Posterior vena cava (tissue), 2 donors: ENCODE measurements at places on chromosomes 6 and 20. TPM values are rescaled to one million over a fixed set of nuclear protein-coding genes. Genes with fewer than 3 reads are reported as not detected.

The FOXC1 gene
- total RNA-seq: 33.5 TPM

The TRDN gene
- total RNA-seq: 5.4 TPM

The ETV7 gene
- total RNA-seq: 0.57 TPM

The MYB gene
- total RNA-seq: 0.23 TPM

The SEL1L2 gene
- total RNA-seq: 16.1 TPM

- DNase-seq: no peak
These were observed 14.4 kb downstream of the DACT2 start for GRCh38 chr6:168305096-168305749.

- DNase-seq: no peak
These were observed 8.8 kb upstream of the CD93 start for GRCh38 chr20:23094927-23095326.

DNA sequence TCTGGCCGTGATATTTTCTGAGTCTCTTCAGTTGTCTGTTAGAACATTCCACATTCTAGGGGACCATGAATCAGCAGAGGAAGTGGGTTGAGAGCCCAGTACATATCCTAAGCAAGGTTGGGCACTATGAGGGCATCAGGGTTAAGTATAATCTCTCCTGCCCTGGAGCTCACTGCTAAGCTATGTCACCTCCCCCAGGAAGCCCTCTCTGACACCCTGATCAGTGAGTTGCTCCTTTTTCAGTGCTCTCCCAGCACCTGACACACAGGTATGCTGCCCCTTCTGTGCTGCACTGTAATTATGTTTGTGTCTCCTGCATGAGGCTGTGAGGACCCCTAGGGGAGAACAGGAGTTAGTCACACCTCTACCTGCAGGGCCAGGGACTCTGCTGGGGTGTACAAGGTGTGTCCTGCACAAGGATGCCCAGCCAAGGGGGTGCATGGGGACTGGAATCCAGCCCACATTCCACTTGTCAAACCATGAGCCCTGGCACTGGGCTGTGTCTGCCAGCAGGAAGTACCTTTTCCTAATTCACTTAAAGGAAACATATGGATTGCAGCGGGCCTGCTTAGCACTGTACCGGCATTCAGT, 3.9 kb downstream of the RAB44 start:
- DNase-seq: no peak

DNA sequence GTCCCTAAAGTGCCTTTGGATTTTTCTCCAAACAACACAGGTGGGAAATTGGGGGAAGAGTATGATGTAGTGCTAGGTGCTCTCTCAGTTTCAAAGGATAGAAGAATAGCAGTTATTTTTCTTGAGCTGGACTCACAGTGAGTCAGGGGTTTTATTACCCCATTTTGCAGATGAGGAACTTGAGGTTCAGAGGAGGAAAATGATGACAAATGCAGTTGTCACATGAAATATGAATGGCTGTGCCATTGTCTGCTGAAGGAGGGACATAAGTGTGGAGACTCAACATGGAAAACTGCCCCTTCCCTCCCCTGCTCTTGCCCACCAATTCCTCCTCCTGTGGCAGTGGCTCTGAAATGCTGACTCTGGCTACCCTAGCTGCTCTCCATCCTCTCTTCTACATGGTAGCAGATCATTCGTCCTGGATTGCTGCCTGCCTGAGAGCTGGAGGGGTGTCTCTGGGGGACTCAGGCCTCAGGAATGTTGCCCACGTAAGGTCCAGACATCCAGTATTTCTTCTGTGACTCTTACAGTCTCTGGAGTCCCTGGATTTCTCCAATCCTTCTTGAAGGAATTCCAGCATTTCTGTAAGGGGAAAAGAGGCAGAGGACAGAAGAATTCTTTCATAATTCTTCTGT, 37.6 kb upstream of the EPB41L1 start:
- no peak for DNase-seq

DNA sequence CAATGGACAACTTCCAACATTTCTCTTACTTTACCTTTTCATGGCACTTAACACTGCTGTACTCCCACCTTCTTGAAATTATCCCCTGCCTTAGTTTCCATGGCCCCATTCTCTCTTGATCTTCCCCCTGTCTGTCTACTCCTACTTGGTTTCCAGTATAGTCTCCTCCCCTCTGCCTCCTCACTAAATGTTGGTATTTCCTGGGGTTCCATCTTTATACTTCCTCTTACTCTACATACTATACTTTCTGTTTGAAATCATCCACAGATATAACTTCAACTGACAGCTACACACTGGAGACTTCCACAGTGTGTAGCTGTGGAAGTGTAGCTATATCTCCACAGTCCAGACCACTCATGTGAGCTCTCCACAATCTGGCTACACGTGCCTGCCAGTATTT, 13.5 kb downstream of the ZHX3 start:
- no peak for DNase-seq

DNA sequence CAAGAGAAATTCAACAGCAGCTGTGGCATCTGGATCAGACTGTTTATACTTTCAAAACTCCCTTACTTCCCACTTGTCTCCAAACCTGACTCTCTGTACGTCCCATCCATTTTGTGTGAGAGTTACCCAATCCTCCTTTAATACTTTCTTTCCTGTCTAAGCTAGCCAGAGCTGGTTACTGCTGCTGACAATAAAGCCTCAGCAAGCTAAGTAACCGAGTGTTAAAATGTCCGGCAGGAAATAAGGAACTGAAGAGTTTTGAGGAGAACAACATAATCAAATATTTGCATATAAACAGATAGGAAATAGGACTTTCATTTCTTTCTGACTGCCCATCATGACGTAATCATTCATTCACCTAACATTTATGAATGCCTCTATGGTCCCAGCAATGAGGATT, 11.6 kb downstream of the TMEM30A start:
- no peak for DNase-seq

DNA sequence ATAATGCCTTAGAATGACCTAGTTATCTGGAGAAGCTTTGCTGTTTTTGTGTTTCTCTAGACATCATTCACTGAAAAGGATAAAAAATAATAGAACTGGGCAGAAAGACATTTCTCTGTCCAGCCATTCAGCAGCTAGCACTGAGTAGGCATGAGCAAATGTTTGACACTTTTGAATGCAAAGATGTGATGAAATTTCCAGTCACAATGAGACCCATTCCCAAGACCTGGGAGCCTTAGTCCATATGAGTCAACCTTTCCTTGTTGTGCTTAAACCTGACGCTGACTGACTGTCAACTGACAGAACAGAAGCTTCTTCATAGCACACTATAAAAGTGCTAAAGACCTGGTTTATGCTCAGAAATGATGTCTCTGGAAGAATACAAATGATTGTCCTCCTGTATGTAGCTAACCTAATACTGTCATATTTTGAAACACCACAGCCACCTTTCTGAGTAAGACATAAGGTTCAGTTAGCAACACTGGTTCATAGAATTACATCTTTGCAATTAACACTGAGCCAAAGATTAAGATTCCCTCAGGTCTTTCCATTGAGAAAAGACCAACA, 17.1 kb downstream of the RALGAPA2 start:
- DNase-seq: no peak
